ENCODE measurements at places on chromosomes 7 and 10.

DNA sequence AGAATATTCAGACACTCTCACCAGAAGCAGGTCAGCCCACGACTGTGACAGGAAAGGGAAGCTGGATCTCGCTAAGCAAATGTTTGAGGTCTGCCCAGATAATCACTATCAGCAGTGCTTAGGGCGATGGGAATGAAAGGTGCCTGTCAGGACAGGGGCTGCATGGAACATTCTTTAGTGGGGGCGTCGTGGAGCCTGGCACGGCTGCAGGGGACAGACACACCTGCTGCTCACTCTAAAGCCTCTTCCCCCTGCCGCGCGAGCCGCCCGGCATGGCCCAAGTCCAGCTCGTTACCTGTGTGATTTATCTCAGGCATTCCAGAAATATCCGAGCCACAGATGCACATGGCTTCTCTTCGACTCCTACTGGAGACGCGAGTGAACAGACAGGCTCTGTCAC, 235.5 kb downstream of the GLRX3 start:
- no peak for DNase-seq

DNA sequence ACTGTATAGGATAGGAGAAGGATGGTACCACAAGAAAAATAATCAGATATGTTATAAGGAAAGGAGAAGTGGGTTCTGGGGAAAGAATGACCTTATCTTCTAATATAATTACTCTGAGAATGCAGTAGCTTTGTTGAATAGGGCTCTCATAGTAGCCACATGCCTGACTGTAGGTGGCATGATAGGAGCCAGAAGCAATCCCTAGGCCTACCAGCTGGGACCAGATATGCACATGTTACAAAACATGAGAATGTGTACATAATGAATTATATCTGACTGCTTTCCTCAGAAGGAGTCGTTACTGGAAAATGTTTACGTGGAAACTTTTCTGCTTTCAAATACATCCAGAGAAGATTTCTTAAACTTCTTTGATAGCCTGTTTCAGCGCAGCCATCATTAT, 53.2 kb upstream of the FAM3C start:
- no peak for DNase-seq

GRCh38 chr10:93245147-93245546, 171.5 kb downstream of the CYP26A1 start:
- DNase-seq, result no peak

GRCh38 chr7:19079066-19079465, 38.4 kb downstream of the TWIST1 start:
- DNase-seq, result peak; percentile 1

DNA sequence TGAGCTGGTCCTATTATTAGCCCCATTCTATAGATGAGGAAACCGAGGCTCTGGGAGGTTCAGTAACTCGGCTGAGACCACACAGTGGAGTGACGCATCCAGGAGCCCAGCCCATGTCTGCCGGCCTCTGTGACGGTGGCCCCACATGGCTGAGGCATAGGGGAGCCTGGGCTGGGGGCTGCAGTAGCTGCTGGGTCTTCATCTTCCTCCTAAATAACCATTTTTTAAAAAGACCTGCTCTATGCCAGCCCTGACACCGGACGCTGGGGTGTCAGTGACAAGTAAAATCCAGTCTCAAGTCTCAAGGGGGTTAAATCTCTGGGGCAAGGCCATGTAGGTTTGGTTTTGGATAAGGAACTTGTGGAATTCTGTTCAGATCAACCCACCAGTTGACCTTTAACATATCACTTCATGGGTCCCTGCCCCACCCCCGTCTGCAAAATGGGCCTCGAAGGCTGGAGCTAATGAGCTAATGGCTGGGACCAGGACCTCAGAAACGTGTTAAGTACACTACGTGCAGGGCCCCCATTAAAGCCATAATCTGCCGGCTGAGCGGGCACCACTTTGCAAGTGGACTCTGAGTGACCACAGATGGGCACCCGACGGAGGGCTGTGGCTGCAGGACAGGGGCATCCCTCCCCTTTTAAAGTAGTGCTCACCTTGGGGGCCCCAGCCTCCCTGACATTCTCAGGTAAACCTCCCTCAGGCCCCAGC, 136.5 kb upstream of the UNC5B start:
- no peak for DNase-seq

Measured in HS-5 (cell line).